CD4-positive, alpha-beta T cell treated with Interleukin-1 beta for 1 hour (primary cell): ENCODE measurements at places on chromosomes 5 and 9.

DNA sequence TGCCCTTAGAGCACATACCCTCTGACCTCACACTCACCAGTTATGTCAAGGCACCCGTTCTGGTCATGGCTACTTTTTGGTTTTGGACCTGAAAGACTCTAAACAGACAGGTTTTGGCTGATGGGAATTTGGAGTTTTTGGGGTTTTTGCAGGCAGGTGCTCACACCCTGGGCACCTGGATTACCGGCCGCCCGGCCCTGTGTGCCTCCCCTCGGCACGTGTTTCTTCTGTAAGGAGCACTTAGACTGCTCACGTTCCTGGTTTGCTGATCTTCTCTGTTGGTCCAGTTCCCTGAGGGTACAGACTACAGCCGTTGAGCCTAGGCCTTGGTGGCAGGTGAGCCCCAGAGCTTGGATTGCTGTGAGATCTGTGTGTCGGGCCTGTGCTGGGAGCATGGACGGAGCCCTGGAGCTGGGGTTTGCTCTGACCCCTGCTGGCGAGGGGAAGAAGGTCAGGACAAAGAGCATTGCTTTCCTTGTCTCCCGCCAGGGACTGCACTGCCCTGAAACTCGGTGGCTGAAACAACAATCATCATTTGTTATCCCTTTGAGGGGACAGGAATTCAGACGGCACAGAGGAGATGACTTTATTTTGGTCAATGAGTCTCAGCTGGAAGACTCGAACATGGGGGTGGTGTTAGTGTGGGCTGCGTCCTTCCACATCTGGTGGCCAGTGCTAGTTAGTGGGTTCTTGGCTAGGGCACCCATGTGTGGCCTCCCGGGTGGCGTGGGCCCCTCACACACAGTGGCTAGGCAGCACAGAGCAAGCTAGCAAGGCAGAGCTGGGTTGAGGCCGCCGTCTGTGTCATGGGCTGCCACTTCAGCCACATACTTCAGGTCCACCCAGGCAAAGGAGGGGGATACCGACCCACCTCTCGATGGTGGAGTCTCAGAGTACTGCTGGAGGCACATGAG, 76.4 kb downstream of the EHMT1 start:
- peak; percentile 10 for DNase-seq

GRCh38 chr9:127756233-127756632, 21.1 kb upstream of the TOR2A start:
- no peak for DNase-seq

- DNase-seq, result no peak
Observed at GRCh38 chr9:35798658-35799374, 7.4 kb downstream of the NPR2 start.

DNA sequence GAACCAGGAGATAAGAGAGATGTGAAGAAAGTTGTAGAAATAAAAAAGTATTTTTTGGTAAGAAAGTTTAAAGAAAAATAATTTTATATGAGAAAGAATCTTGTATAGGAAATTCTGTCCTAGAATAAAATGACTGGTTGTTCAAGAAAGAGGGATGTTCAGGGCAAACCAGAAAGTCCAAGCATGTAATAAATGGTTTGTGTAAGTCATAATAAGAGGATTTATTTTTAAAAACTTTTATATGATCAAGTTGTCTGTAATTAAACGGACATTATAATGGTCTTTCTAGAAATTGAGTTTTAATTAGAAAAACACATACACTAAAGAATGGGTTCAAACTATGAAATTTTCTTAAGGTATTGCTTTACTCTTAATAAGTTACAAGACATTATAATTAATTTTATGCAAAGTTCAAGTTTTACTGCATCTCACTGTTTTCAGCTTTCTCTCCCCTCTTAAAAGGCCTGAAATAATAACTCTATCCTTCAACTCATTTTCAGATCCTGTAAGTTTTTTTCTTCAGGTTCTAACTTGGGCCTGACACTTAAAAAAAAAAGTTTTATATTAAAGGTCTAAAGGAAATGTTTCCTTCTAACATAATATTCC, 56.1 kb upstream of the ZNF300 start:
- DNase-seq, result no peak

GRCh38 chr9:110351009-110351467, 13.4 kb upstream of the TXNDC8 start:
- DNase-seq, result no peak

GRCh38 chr5:123813264-123813663, 301.3 kb downstream of the CSNK1G3 start:
- no peak for DNase-seq

DNA sequence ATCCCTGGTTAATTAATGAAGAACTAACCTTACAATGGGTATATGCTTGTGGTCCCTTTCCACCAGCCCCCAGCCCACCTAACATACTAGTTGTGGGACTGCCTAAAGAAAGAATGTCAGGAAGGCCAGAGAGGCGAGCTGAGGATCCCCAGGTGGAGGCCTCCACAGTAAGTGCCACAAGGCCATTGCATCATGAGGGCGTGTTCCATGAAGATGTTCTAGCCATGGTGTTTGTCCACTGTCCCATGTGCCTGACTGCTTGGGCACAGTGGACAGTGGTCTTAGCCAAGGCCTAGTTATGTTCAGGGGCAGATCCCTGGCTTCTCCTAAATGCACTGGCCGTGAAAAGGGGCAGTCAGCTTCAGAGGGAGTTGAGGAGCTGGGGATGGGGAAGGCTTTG, 21.1 kb downstream of the ZFP62 start:
- no peak for DNase-seq
